IPS DF 6.9 (cell line): ENCODE measurements at places on chromosomes 4 and X.

GRCh38 chrX:18855919-18856644 is 127.8 kb downstream of the PHKA2 start:
- DNase-seq = no peak

DNA sequence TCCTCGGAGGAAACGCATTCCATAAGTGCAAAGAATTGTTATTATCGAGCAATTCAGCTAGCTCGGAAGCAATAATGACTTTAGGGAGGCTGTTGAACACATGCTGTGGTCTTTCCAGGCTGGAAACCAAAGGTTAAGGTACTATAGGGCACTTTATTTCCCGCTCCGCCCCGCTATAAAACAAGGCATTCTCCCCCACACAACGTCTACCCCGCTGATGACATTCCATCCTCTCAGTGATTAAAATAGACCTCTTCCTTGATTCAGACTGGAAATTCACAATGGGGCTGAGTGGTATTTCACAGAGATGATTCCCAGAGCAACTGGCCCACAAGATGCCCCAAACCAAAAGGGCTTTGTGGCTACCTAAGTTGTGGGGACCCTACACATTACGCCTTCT is 196.4 kb downstream of the STIM2 start:
- no peak for DNase-seq

DNA sequence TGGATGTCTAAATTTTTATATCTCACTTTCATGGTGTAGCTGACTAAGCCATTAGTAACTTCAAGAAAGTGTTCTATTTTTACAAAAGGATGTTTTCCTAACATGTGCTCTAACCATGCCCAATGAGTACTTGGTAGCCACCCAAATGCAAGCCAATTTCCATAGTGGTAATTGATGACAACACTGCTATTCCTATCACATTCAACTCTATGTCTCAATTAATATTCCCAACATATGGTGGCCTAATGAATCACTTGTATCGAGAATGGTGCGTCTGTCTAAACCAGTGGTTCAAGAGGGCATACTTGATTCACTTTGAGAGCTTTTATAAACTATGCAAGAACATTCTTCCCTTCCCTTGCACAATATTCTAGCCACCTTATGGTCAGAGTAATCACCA is 112.9 kb upstream of the GPRIN3 start:
- DNase-seq = no peak

DNA sequence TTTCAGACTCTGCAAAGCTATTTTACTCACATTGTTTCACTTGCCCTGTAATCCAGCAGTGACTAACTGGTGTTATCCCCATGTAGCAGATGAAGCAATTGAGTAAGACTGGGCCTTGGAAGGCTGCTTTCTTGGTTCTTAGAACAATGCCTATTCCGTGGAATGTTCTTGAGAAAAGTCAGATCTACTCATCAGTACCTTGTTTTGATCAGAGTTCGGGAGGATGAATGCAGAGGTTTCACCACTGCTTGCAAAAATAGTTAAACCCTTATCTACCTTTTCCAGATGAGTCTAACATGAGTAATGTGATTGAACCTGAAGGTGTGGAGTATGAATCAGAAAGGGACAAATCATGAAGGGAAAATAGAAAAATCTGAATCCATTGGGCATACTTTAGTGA is 1.8 kb downstream of the MAOB start:
- DNase-seq = no peak

DNA sequence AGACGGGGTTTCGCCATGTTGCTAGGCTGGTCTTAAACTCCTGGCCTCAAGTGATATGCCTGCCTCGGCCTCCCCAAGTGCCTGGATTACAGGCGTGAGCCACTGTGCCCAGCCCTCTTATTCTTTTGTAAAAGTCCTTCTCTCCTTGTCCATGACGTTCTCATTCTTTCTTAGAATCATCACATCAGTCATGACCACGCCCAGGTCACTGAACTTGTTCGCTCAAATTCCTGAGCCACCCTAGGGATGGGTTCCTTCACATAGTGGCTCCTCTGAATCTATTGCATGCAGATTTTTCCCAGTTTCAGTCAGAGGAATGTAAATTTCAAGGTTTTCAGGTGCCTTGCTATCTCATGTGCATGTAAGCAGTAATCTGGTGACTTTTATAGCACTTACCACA is 15.7 kb downstream of the JADE1 start:
- DNase-seq = no peak

DNA sequence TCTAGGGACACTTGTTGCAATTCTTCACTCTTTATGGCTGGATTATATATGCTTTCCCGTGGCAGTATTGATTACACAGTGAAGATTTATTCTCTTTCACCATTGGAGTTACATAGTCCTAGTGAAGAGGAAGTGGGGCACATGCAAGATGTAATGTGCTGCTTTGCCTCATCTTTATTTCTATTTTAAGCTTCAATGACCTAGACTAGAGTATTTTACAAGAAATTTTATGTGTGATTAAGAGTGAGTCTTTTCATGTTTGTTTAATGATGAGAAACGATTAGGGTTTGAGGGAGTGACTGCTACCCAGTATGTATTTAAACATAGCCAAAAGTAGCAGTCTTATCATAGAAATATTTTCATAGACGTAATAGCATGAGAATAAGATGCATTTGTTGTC is 30.8 kb downstream of the DIAPH2 start:
- no peak for DNase-seq

- DNase-seq = no peak
These were observed 92.1 kb downstream of the AFF1 start for GRCh38 chr4:87026800-87027495.

DNA sequence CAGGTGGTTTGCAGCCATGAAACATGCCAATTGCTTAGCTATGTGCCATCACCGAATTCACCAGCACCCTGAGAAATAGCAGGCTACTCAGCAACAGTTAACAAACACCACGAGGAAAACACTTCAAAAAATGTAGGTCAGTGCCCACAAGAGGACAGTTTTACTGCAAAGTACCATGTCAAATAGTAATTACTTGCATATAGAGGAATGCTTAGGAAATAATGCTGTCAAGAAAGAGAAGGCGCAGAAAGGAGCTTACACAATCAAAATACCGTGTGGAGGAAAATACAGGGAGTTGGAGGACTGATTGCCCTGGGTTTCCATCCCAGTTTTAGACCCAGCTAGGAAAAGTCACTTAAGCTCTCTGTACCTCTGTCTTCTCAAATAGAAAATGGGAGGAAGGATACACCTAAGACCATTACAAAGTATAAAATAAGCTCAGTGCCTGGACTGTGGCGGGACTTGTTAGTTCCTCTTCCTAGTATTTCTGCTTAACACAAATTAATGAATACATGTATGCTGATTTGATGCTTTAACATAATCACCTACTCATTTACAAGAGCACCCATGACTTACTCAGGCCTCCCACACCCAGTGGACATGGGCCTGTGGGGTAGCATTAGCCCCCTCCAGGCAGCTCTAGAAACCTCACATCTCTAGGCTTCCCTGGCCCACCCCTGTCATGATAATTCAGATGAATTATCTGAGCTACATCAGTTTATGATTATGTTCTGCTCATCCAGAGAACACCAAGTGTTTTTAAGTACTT is 44.5 kb upstream of the IL21 start:
- no peak for DNase-seq

- no peak for DNase-seq
These were observed 1240.0 kb upstream of the ADGRL3 start for GRCh38 chr4:59960143-59960542.
